NCI-H1105 (cell line): ENCODE measurements at places on chromosomes 1 and 21.

GRCh38 chr1:31624731-31625514 is 7.4 kb downstream of the HCRTR1 start:
- no peak for DNase-seq

- no peak for DNase-seq
Measured at GRCh38 chr1:100178091-100178490, at the start of gene LRRC39. LRRC39 (minus strand) TSS chr1:100178256; CDS start chr1:100168516, 9,740 bp downstream.

DNA sequence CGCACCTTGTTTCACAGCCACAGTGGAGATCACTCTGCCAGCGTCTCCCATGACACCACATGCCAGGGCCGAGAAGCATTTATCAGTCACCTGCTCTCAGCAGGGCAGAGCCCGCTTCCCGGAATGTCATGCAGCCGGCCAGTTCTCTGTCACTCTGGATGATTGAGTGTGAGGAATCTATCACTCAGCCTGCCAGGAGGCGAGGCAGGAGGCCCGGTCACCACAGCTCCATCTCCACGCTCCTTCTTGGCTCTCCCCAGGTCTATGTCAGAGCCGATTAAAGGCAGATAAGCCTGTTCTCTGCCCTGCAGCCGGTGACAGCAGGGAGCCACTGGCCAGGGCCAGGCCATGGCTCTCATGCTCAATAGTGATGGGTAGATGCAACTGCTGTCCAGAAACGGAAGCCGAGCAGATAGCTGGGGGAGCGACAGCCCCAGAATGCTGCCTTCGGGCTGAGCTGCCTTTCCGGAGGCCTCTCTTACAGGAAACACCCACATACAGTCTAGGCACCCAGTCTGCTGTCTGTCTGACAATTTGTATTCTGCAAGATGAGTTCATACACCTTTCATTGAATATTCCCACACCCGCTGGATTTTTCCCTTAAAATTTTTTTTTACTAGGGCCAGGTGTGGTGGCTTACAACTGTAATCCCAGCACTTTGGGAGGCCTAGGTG is 64.1 kb downstream of the ACTL8 start:
- peak; percentile 22 for DNase-seq

GRCh38 chr21:42387164-42387563 is 8.7 kb downstream of the TMPRSS3 start:
- no peak for DNase-seq

- DNase-seq: peak; percentile 76
Measured at GRCh38 chr1:93556291-93556690, 108.4 kb downstream of the FNBP1L start.

DNA sequence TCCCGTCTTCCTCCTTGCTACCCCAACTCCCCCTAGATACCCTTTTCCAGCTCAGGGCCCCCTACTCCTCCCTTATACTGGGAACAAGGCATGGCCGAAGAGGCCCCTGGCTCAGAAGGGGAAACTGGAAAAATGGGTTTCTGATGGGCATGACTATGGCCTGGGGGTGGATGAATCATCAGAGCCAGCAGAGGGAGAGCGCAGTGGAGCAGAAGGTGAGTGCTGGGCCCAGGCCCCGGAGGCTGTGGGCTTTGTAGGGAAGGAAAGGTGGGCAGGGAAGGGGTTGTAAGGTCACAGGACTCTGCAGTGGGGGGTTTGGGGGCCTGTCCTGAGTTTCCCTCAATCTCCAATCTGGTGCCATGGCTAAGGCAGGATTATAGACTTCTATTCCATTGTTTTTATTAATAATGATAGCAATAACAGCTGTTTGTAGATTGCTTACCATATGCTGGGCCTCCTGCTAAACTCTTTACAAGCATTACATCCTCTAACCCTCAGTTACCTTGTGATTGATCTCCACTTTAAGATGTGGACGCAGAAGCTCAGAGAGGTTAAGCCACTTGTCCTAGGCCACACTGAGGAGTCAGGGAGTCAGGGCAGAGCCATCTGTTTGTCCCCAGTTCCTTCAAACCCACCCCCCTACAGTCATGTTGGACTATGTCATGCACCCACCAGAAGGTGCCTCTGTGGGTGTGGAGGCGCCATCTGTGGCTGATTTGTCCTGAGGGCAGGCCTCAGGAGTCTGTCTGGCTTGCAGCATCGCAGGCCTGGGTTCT is 36.2 kb upstream of the ZNF362 start:
- no peak for DNase-seq

- no peak for DNase-seq
Measured at GRCh38 chr1:198860371-198860770, 221.5 kb downstream of the PTPRC start.

DNA sequence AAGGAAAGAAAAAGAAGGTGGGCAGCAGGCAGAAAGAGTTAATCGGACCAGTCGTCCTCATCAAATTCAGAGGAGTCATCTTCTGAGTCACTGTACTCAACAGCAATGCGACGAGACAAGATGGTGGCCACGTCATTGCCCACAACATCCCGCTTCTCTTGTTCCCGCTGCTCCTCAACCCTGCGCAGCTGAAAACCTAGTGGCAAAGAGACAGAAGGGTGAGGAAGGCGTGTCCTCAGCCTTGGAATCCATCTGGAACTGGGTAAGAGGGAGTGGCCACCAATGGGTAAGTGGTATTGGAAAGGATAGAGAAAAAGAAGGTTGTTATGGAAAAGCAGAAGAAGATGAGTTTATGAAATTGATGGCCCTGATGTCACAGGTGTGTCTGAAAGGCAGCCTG is 15.7 kb downstream of the GPR3 start:
- DNase-seq: no peak

DNA sequence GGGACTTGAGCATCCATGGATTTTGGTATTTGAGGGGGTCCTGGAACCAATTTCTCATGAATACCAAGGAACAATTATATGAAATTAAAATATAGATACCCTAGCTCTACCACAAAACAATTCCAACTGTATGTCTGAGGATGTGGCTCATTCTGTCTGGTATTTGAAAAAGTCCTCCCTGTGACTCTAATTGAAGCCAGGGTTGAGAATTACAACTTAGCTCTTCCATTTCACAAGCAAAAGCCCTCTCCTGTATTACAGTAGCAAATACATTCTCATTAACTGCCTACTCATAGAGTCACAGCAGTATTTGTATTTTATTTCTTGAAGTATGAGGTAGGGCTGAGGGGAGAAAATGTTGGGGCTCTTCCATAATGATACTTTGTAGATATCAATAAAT is 187.8 kb upstream of the OLFM3 start:
- DNase-seq: no peak

GRCh38 chr1:226793620-226794276 is 54.7 kb upstream of the ITPKB start:
- DNase-seq: no peak

- peak; percentile 83 for DNase-seq
Measured at GRCh38 chr1:211258310-211258755, 833 bp upstream of the RCOR3 start.

- DNase-seq: no peak
Measured at GRCh38 chr1:192986110-192986747, 72.9 kb downstream of the UCHL5 start.

GRCh38 chr1:90558754-90559378 is 158.2 kb downstream of the BARHL2 start:
- DNase-seq: no peak

- DNase-seq: no peak
Measured at GRCh38 chr1:54129858-54130257, 22.9 kb downstream of the CDCP2 start.

DNA sequence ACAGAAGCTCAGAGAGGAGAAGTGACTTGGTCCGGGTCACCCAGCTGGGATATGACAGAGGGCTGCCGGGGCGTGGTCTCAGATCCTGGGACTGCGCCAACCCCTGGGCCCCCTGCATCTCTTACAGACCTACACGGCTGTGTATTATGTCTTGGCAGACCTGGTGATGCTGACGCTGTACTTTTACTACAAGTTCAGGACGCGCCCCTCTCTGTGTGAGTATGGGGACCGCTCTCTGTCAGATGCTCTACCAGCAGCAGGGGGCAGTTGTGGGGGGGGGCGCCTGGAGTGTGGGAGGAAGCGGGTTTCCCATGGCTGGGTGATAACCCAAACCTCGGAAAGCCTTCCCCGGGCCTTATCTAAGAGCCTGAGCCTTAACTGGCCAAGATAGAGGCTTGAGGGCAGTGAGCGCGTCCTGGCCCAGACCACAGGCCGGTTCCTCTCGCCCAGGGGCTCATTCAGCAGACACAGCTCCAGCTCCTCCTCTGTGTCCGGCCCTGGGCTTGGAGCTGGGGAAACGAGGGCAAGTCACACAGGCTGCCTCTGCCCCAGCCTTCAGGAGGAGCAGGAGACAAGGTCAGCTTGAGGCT is 13.3 kb downstream of the SLC66A1 start:
- no peak for DNase-seq

DNA sequence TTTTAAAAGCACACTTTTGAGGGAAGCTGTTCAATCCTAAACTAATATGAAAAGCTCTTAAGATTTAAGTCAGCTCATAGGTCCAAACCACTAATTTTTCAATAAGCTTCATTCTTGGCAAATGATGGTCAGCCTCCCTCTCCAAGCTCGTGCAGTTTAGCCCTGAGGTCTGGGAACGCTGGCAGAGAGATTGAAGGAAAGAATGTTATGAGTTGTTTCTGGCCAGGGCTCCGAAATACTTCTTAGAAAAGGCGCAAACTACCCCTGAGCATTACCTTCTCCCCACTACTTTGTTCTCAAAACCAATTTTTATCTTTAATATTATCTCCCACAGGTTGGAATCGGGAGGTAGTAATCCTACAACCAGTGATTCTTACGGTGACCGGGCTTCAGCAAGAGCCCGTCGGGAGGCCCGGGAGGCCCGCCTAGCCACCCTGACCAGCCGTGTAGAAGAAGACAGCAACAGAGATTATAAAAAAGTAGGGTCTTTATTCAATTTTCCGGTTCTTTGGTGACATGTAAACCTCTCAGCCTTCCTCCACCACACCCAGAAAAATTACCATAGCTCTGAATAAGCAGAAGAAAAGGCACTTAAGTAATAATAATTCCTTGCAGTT is 147.7 kb downstream of the SYT2 start:
- no peak for DNase-seq

DNA sequence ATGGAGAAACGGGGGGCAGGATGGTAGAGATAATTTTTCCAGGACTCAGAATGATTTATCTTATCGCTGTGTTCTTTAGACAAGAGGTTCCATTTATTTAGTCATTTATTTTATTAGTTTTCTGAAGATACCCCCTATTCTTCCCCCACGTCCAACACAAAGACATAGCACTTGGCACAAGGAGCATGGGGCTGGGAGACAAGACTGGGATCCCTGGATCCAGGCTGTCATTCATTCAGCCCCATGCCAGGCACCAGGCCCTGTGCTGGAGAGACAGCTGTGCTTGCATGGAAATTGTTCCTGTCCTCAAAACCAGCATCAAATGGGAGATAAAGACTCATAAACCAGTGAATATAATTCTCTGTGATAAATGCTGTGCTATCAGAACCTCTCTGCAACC is 27.1 kb upstream of the PLXNA2 start:
- no peak for DNase-seq

- no peak for DNase-seq
Measured at GRCh38 chr1:222547944-222548671, at the start of gene HHIPL2. HHIPL2 (minus strand) TSS chr1:222548104; CDS start chr1:222548044, 60 bp downstream.

DNA sequence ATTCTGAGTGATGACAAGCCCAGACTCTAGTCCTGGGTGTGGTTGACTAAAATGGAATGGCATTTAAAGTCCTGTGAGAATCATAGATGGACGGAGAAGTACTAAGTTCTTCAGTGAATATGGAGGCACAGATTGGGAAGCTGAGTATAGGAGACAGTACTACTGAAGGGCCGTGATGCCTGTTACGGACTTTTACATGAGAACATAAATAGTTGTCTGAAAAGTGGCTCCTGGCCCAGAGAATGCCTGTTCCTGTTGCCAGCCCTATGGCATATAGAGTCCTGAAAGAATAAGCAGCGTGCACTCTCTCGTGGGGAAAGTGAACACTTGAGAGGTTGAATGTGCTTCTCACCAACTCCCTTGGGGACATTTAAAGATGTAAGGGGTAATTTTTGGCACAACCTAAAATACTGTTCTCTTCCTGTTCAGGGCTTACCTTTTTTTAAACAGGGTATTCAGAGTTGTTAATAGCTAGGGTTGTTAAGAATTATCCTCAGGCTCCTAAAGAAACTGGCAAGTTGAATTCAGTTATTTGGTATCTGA is 20.4 kb downstream of the CCT8 start:
- no peak for DNase-seq

DNA sequence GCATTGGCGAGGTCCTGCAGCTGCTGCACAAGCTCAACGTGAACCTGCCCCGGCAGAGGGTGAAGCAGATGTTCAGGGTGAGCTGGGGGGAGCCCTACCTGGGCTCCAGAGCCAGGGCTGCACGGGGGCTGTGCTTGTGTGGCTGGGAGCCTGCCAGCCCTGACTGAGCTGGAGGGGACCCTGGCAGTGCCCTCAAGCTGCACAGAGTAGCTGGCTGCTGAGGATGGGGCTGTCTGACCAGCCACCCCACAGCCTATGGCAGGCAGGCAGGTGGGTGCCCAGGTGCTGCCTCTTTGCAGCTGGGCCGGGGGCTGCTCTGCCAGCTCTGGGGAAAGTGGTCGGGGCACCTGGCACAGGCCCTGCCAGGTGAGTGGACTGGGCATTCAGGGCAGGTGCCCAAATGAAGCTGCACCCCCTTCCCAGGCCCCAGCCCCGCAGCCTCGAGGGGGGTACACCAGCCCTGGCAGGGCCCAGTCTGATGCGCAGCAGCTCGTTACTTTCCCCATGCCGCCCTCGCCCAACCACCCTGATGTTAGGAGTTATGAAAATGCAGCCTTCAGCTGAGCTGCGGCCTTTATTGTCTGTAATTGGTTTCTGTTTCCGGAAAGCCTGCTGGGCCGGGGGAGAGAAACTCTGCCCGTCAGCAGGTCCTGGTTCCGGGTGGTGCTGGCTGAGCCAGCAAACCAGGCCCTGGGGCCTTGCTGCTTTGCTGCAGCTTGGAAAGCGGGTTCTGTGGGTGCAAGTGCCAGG is 4.3 kb downstream of the PLCH2 start:
- no peak for DNase-seq

DNA sequence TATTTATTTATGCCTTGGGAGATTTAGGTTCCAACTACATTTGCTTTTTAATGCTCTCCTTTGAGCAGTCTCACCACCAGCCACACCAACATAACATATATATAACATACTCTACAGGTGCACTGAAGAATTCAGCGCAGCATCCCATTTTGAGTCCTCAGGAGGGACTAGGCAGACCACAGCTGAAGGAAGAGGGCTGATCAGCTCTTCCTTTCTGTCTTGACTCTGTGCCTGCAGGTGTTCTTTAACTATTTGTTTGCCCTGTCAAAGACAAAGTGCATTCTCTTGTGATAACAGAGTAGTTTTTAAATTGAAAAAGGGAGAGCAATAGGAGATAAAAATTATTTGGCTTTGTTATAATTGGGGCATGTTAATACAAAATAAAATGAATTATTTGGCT is 17.0 kb downstream of the HIPK1 start:
- no peak for DNase-seq

DNA sequence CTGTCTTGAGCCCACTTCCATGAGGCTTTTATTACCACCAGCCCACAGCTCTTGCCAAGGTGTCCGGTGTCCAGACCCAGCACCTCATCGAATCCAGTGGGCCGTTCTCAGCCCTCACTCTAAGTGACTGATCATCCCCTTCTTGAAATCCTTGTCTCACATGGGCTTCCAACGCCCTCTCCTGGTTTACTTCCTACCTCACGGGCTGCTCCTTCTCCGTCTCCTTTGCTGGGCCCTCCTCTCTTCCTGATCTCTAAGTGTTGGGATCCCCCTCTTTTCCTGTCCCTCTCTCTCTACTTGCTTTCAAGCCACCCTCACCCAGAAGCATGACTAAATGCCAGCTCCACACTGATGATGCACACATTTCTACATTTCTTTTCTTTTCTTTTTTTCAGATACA is 9.0 kb upstream of the RHBG start:
- no peak for DNase-seq
